ENCODE measurements at places on chromosomes 11 and 22.

DNA sequence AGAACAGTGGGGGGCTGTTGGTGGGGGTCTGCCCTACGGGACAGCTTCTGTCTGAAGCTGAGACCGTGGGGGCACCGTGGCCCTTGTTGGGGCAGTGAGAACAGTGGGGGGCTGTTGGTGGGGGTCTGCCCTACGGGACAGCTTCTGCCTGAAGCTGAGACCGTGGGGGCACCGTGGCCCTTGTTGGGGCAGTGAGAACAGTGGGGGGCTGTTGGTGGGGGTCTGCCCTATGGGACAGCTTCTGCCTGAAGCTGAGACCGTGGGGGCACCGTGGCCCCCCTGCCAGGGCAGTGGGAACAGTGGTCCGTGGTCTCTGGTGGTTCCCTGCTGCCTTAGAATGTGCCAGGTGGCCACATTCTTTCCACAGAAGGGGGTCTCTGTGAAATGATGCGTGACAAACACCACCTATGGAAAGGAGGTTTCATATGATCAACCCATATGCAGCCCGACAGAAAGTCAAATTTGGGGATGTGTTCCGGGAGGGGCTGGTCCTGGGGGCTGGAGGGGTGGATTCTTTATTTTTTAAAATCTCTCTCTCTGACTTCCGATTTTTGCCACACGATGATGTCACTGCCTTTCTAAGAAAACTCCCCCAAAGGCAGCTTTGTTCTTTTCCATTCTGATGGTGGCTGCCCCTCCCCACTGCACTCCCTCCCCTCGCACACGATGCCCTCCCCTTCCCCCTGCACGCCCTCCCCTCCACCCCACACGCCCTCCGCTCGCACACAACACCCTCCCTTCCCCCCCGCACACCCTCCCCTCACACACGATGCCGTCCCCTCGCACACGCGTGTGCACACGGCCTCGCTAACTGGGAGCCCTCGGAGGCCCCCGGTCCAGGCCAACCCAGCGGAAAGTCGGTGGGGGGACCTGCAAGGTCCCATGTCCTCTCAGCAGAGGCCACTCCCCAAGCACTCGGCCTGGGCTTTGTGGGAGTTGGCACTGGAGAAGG is 1186.5 kb downstream of the BRD1 start:
- no peak for DNase-seq

- no peak for DNase-seq
Measured at GRCh38 chr11:130638033-130638432, 189.6 kb downstream of the ADAMTS15 start.

DNA sequence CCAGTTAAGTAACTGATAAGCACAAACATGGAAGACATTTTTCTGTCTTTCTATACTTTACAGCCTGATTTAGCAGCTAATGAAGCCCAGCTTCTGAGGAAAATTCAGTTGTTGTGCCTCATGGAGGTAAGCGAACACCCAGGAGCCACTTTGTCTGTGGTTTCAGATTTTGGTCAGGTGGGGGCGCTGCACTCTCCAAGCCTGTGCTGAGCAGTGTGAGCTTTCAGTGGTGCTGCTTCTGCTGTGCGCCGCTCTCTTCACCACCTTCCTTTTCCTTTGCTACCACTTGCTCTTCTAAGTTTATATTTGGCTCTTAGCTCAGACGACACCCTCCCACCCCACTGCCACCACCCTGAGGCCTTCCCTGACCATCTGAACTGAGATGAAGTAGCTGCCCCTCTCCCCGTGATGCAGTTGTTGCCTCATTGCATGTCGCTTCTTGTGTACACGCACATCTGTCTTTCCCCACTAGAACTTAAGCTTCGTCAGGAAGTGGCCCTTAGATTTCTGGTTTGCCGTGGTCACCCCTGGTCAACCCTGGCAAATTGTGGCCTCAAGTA is 14.0 kb downstream of the PSMD13 start:
- DNase-seq = peak; percentile 69

GRCh38 chr11:35912883-35913624 is 30.8 kb upstream of the LDLRAD3 start:
- no peak for DNase-seq

DNA sequence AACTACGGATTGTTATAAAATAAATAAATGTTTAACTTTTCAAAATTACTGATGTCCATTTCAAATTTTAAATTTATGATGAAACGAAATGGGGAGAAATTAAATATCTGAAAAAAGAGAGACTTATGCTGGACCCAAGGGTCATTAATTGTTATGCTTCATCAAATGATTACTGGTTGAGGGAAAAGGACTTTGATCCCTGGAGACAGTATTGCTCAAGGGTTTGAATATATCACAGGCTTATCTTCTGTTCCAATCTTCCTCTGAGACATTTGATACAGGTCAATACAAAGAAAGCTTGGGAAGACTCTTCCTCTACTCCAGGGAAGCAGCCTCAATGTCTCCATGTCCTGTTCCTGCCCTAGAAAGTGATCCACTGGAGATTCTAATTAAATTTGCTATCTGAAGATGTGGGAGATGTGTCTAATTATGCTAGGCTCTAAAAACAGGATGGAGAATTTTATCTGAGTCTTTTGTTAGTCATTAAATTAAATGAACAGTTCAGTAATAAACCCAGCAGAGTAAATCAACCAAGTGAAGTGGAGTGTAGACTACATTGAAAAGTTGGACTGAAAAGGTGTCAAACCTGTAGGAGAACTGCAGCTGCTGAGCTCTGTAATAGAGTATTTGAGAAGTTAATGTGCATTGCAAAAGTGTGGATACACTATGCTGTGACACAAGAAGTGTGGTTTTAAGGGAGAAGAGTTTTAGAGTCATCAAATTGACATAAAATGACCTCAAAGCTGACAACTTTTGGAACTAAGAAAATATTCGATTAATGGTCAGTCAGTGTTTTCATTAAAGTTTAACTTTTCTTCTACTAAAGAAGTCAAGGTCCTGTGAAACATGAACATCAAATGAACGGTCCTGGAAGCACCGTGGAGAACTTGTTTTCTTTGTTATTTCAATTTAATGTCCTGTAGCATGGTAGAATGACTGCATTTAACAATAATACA is 623.7 kb upstream of the CCDC90B start:
- DNase-seq = no peak

- no peak for DNase-seq
Measured at GRCh38 chr22:49783926-49784629, 43.6 kb downstream of the BRD1 start.

DNA sequence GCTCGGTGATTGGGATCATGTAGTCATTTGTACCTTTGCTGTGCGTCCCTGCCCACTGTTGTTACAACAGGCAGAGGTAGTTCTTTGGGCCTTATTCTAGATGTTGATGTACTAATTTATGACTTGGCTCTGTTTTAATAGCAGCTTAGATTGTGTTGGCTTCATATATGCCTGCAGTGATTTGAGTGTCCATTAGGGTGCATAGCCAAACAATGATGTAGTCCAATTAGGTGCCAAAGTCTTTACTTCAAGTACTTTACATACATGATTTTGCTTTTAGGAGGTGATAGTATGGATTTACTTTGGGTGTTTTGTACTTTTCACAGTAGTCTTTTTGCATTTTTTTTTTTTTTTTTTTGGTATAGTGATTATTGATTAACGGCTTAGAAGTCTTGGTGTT is 46.4 kb downstream of the PPP6R3 start:
- no peak for DNase-seq

DNA sequence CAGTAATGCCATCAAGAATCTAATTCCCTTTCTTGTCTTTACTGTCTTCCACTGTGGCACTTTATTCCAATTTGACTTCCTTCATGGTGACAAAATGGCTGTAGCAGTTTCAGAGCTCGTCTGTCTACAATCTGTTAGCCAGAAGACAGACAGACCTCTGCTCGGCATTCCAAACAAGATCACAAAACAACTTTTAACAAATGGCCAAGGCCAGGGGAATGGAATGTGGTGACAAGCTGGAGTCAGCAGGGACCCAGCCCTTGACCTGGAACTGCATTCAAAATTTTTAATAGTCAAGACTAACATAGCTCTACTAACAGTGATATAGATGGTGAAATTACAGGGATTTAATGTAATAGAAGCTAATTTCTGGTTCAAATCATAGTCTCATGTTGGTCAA is 637.2 kb downstream of the ETS1 start:
- DNase-seq = no peak

DNA sequence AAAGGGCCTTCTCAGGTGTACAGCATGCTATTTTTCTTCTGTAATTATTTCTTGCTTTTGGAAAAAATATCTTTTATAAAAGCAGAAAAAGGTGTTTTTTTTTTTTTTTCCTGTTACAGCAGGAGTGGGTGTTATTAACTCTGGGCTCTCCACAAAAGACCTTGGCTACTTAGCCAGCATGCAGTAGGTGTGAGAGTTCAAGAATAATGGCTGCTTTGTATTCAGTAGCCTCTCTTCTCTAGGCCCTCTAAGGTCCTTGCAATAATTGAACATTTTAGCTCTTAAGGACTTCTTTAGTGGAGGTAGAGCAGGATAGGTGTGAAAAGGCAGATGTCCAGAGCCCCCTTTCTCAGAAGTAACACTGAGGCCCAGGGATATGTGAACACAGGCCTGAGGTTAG is 3.4 kb downstream of the ELF5 start:
- DNase-seq = no peak

- no peak for DNase-seq
Measured at GRCh38 chr11:47396049-47396320, 12.4 kb upstream of the SLC39A13 start.

- peak; percentile 54 for DNase-seq
Measured at GRCh38 chr11:94128746-94129511, at the start of gene PANX1. Gene PANX1 (plus strand): TSS chr11:94128841. CDS start chr11:94129313, 472 bp downstream.

DNA sequence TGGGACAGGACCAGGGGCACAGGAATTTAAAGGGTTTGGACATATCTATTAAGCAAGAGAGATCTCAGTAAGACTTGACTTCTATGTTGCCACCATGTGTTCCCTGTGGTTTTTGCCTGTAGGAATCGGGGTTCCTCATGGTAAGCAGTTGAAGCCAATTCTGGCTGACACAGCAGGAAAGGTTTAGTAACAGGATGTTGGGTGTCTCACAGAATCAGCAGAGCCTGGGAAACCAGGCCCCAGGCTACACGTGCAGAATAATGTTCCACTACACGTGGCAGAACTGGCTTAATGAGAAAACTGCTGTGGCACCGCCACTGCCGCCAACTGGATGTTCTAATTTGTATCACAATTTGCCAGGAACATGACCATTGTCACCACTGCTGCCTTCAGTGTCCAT is 264.6 kb upstream of the PLET1 start:
- DNase-seq = no peak

DNA sequence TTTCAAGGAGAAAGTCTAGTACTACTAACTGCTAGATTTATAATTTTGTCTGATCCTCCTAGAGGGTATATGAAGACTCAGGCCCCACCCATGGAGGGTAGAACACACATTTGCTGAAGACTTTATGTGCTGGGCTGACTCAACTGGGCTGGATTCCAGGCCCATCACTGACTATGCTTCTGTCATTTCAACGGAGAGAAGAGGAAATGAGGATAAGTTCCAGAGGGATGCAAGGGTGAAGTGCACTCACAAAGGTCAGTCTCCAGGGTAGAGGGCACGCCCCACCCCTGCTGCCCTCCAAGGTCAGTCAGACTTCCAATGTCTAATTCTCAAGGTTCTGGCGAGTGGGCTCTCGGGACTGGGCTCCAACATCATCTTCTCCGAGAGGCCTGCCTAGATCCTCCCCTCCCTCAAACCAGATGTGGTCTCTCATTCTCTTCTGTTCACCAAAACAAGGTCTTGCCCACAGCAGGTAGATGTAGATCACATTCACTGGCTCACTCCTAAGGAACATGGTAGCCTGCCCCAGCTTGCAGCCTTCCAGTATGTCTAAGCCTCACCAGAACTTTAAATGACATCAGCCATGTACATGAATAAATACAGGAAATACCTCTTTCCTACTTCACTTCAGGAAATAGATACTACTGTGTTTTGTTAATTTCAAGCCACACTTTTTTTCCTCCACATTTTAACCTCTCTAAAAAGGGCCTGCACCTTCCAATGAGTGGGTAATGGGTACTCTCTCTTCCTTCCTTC is 7.3 kb upstream of the C11orf86 start:
- DNase-seq = no peak

DNA sequence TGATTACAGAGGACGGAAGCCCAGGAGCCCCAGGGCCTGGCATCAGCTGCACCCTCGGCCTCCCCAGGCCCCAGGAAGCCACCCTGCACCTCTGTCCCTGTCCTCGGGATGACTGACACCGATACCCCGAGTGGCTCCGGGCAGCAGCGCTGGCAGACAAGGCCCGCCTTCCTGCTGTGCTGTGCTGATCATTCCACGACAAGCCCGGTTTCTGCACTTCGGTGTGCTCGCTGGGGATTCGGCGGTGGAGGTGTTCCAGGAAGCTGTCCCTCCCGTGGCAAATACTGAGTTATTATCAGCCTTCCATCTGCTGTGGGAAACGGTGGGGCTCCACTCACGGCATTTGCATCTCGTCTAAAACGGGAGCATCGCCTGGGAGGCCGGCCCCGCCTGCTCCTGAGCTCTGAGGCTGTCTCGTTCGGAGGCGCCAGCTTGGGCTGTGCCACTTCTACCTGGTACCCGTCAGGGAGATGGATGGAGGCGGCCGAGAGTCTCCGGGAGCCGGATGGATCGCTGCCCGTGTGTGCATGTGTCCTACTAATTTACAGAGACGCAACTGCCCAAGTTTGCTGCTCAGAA is 506.1 kb downstream of the BRD1 start:
- DNase-seq = no peak

GRCh38 chr11:64461081-64461480 is 102.1 kb downstream of the RPS6KA4 start:
- no peak for DNase-seq

DNA sequence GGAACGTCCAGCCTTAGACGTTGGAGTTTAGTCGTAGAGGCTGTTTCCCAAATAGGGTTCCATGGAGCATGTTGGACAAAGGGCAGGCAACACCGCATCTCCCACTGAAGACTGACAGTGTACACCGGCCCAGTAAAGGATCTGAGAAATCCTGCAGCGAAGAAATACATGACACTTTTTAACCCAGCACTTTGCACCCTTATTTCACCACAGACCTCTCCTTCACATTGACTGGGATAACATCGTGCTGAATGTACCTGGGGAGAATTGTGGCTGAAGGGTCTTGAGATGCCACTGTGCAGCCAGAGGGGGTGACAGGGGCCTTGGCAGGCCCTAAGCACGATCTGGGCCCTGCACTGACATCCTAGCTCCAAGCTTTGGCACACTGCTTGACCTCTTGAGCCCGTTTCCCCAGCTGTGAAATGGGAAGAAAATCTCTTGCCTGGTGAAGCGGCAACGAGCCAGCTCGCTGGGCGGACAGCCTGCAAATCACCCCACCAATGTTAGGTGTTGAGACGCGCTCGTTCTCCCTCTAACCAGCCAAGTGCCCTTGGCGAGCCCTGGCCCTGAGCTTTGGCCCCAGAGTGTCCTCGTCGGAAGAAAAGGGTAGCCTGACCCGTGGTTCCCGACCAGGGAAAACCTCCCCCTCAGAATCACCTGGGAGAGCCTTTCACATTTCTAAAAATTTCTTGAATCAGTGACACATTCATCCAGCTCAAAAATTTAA is 13.4 kb downstream of the CD5 start:
- DNase-seq = no peak

GRCh38 chr22:49192180-49192856 is 635.4 kb downstream of the BRD1 start:
- no peak for DNase-seq
